Right hindlimb (tissue), 1 donor: ENCODE measurements at places on chromosomes 2 and 18.

- DNase-seq = no peak
Observed at GRCh38 chr2:13201924-13202323, 485.2 kb downstream of the TRIB2 start.

DNA sequence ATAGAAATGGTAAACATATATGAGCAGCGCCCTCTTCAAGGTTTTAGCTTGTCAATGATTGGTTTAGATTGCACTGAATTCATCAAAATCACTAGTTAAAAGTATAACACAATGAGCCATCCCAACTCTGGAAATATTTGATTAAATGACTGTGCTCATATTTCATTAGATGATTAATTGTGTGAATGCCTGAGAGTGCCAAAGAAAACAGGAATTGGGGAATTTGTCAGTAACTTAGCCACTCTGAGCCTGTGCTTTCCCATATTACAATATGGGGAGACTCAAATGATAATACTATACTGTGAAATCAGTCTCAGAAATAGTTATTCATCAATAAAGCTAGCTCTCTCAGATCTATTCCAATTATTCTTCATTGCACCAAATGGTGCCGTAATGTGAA, 2087.6 kb upstream of the CELF4 start:
- DNase-seq = no peak

DNA sequence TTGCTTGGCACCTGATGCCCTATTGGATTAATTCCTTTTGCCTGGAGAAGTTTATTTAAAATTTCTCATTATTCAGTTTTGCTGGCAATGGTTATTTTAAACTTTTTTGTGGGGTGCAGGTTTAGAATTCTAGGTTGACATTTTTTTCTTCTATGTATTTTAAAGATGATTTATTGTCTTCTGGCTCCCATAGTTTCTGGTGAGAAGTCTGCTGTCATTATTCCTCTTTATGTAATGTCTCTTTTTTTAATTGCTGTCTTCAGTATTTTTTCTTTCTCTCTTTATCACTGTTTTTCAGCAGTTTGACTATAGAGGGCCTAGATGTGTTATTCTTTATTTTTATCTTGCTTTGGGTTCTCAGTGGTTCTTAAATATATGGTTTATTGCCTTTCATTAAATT, 182.2 kb upstream of the STON1 start:
- no peak for DNase-seq

DNA sequence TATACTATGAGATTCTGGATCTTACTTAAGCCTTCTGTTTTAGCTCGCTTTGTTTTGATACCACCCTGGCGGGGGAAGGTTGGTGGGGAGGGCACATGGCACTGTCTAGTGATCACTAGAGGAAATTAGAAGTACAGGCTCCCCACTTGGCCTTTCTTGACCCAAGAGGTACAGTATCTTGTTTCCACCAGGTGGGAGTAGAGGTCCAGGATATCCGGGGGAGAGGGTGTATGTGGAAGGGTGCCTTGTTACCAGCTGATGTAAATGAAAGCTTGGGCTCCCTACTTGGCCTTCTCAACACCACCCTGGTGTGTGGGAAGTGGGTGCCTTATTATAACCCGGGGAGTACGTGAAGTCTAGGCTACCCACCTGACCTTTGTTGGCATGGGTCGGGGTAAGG, 7.5 kb downstream of the GALNT1 start:
- no peak for DNase-seq

DNA sequence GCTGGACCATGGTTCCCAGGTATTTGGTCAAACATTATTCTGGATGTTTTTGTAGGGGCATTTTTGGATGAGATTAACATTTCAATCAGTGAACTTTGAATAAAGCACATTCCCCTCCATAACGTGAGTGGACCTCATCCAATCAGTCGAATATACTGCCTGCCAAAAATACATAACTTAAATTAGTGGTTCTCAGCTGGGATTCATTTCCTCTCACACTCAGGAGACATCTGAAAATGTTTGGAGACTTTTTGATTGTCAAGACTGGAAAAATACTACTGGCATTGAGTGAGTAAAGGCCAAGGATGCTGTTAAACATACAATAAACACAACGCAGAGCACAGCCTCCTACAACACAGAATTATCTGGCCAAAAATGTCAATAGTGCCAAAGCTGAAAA, 198.2 kb downstream of the MYO1B start:
- no peak for DNase-seq
